ENCODE measurements at places on chromosomes 11 and 22. TPM values are rescaled to one million over a fixed set of nuclear protein-coding genes. Genes with fewer than 3 reads are reported as not detected.

The OR8G1 gene
- not detected for total RNA-seq

GRCh38 chr11:95575517-95575916 is 214.1 kb downstream of the FAM76B start:
- DNase-seq, result no peak

The AAMDC gene
- total RNA-seq, result 70.9 TPM

GRCh38 chr22:18975434-18976196 is 39.5 kb upstream of the PRODH start:
- peak; percentile 7 for DNase-seq

DNA sequence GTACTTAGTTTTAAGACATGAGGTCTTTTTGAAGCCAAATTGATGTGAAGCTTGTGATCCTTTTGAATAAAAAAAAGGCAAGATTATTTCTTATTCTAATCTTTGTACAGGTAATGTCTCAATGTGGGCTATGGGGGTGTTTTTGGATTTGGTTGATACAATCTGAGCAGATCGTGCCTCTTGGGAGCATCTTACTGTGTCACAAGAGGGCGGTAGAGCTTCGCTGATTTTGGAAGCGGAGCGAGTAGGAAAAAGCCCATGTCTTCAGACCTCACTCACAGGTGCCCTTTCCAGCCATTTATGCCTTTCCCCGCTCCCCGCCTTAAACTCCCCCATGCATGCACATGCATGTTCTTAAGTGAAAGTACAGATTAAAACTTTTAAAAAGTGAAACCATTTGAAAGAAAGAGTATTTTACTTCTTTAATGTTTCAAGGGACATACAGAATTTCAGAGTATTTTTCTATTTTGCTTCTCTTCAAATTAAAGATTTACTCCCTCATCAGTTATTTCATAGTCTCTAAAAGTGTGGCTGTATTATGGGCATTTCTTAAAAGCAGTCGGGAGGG is 18.8 kb downstream of the DDX25 start:
- DNase-seq, result peak; percentile 55

DNA sequence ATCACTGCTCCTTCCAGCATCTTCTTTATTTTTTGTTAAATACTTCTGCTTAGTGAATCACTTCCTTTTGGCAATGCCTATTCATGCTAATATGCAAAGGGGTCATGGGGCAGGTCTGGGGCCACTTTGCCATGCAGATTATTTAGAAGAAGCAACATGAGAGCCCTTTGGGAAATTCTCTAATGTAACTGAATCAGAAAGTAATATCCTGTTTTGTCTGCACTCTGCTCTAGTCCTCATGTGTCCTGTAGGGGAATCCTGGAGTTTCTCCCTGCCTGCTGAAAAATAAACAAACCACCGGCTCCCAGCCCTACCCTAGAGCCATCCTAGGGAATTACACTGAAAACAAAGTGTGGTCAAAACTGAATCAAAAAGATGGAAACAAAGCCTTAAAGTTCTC is 176.5 kb upstream of the POU2AF2 start:
- no peak for DNase-seq

- no peak for DNase-seq
Measured at GRCh38 chr11:35029979-35030682, 108.8 kb upstream of the CD44 start.

The OR52I1 gene
- total RNA-seq, result not detected

DNA sequence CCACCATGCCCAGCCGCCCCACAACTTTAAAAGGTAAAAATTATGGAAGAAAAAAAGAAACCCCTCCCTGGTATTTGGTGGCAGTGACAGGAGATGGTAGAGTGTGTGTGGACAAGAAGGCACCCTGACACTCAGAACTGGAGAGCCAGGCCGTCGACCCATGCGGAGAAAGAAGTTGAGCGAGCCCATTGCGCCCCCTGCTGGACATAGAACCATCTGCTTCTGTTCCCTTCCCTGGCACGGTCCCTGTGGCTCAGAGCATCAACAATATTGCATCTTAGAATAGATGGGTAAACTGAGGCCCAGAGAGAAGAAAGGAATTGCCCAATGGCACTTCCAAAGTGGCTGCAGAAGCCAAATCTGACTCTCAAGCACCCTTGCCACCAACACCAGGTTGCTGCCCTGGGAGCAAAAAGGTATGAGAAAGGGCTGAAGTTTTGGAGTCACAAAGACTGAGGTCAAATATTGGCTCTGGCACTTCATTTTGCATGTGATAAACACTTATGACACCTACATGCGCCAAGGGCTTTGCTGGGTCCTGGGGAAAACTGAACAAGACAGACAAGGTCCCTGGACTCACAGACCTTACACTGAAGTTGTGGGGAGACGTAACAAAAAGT is 8.6 kb downstream of the MRPL11 start:
- peak; percentile 76 for DNase-seq

- DNase-seq, result peak; percentile 92
Measured at GRCh38 chr11:326842-327580, 6.4 kb upstream of the IFITM3 start.

The UBQLNL gene
- total RNA-seq, result 0.16 TPM

The RRM1 gene
- 31.0 TPM for total RNA-seq

DNA sequence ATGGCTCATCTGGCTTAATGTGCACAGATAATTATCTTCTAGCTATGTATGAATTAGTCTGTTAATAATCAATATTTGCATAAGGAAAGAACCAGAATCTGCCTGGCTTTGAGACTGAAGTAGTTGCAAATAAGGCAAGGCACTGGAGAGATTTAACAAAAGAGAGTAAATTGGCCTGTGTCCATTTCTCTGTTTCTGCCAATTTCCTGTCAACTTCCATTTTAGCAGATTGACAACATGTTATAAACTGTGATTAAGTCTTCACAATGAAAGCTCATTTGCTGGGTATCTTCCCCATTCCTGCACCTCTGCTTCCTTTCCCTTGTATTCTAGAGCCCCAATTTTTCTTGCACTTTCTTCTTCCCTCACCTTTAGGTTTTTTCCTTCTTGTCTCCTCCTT is 5.3 kb upstream of the TMEM123 start:
- DNase-seq, result no peak

DNA sequence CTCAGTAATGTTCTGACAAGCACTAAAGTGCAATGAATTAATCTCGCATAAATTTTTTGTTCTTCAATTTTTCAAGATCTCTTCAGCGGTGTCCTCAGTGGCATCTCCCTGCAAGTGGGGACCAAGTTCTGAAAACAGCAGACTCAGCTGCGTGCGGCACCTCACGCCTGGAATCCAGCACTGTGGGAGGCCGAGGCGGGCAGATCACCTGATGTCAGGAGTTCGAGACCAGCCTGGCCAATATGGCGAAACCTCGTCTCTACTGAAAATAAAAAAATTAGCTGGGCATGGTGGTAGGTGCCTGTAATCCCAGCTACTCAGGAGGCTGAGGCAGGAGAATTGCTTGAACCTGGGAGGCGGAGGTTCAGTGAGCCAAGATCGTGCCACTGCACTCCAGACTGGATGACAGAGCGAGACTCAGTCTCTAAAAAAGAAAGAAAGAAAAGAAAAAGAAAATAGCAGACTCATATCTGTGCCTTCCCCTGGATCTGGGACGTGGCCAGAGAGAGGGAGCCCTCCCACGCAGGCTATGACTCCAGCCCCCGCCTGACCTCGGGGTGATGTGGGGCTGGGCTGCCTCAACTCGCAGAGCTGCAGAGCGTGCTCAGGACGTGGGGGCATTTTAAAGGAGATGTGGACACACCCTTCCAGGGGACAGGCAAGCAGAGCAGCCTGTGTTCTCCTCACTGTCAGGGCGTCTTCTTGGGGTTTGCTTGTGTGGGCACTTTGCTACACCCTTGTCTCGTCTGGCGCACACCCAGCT is 346.6 kb downstream of the BRD1 start:
- no peak for DNase-seq

DNA sequence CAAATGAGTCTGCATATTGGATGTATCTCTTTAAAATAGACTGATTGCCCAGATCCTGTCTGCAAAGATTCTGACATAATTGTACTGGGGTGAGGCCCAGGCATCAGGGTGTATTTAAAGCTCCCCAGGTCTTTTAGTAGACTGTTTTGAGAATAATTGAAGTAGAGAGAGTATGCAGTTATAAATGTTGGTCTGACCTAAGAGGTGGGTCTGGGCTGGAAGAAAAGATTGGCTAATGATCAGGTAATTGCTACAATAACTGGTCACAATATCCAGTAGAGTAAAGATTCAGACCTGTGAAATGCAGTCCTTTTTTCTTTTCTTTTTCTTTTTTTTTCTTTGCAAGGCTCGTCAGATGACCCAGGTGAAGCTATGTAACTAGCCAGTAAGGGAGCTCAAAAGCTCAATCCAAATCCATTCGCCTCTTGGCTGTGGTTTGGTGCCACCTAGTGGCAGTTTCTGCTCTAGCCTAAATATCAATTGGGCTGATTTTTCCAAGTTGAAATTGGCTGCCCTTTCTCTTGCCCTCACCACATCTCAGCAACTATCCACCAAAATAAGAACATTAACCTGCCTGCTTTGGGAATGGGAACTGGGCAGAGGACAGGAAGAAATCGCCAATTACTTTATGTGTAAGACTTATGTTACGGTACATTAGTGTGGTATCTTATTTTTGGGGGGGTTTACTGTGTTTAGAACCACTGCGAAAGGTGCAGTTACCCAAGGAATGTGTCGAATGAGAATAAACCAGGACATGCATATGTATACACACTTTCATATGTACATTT is 45.9 kb downstream of the ZNF143 start:
- DNase-seq, result peak; percentile 67

The ARHGAP32 gene
- total RNA-seq, result 12.0 TPM

The MCAM gene
- 230 TPM for total RNA-seq

DNA sequence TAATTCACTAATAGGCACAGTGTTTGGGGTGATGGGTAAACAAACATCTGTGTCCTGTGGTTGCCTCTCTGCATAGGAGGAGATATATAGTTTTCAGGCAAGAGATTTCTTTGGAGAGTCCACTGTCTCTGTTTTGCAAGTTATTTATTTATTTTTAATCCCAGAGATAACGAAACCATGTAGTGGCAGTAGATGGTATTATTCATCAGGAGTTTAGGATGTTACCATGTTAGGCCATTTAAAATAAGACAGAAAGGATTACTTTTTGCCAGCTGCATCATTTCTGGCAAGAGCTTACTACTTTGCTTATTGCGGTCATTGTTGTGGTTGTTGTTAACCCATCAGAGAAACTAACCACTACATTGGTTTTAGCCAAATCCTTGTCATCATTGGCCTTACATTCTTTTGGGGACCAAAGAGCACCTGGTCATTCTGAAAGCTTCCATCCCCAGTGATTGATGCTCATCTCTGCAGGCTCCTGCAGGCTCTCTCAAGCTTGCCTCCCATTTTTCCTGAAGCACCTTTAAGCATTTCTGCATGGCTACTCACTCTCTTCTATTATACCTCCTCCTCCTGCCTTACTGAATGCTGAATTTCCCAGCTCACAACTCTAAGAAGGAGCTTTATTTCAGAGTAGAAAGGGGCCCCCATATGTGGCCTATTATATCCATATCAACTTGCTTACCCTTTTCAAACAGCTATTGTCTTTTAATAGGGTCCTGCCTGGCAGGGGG is 84.4 kb downstream of the CSTPP1 start:
- DNase-seq, result no peak

GRCh38 chr11:122505304-122506006 is 150.1 kb upstream of the UBASH3B start:
- peak; percentile 83 for DNase-seq

The CCDC73 gene
- total RNA-seq, result not detected

DNA sequence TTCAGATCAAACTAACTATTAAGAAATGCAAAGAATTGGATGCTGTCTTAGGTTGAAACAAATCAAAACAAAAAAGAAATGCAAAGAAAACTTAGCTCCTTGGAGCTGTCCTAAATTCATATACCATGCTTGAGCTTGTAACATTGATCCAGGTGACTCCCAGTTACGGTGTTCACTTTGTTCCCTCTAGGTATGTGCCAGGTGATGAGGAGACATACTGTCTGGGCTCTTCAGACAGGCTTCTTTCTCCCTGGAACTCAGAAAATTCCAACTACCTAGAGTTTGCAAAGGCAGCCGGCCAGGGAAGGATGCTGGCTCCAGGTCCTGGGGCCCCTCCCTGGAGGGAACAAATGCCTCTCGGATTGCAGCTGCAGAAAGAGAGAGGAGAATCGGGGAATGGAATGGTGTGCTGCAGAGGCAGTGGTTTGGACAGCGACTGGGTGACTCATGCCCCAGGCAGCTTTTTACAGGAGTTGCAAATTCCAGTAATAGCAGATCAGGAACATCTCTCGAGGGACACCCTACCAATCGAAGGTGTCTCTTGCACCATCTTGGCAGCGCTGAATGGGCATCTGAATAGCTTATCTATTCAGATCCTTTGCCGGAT is 12.3 kb upstream of the ASPHD2 start:
- DNase-seq, result no peak

DNA sequence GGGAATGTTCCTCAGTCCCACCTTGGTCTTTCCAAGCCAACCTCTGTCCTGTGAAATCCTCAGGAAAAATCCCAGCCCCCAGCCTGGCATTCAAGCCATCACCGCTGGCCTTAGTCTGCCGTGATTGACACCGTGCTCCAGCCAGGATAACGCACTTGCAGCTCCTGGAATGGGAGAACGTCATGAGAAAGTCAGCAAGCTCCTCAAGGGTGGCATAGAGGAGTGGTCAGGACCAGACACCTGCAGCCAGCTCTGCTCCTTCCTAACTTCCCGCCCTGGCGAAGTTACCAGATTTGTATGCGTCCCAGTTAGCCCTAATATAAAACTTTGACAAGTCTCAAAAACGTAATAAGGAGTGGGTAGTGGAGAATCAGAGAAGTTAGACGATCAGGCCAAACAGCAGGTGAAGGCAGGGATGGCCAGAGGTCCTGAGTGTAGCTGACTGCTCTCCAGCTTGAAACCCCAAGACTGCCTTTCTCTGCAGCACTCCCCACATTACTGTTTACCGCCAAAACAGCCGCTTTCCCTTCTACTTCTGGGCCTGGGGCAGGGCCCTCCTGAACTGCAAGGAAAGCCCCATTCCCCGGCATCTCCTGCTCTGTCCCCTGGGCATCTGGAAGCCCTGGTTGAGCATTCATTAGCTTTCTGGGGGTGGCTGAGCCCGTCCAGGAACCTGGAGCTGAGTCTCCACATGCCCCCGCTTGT is 1.3 kb upstream of the DKK3 start:
- DNase-seq, result no peak

GRCh38 chr22:45574069-45574703 is 71.5 kb downstream of the FBLN1 start:
- no peak for DNase-seq

GRCh38 chr22:24831687-24832086 is 25.7 kb downstream of the SGSM1 start:
- no peak for DNase-seq

GRCh38 chr22:26766510-26767350 is 109.3 kb downstream of the MIAT start:
- DNase-seq, result no peak

The RASGRP2 gene
- total RNA-seq, result 37.1 TPM

- no peak for DNase-seq
Measured at GRCh38 chr11:16242806-16243205, 113.5 kb downstream of the SOX6 start.

DNA sequence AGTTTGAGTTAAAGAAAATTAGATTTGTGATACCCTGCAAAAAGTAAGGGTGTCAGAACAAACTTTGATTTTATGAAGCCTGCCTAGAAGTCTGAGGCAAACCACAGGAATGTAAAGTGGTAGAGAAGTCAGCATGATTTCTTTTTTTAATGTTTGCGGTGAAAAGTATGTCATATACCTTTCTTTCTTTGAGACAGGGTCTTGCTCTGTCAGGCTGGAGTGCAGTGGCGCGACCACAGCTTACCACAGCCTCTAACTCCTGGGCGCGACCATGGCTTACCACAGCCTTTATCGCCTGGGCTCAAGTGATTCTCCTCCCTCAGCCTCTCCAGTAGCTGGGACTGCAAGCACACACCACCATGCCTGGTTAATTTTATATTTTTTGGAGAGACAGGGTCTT is 4.7 kb downstream of the API5 start:
- no peak for DNase-seq

GRCh38 chr11:66271816-66272215 is 3.4 kb downstream of the RAB1B start:
- DNase-seq, result no peak
